Frontal cortex (tissue), 4 donors: ENCODE measurements at places on chromosomes 16 and 17.

- DNase-seq = no peak
Observed at GRCh38 chr17:50946223-50946890, 80.2 kb upstream of the TOB1 start.

DNA sequence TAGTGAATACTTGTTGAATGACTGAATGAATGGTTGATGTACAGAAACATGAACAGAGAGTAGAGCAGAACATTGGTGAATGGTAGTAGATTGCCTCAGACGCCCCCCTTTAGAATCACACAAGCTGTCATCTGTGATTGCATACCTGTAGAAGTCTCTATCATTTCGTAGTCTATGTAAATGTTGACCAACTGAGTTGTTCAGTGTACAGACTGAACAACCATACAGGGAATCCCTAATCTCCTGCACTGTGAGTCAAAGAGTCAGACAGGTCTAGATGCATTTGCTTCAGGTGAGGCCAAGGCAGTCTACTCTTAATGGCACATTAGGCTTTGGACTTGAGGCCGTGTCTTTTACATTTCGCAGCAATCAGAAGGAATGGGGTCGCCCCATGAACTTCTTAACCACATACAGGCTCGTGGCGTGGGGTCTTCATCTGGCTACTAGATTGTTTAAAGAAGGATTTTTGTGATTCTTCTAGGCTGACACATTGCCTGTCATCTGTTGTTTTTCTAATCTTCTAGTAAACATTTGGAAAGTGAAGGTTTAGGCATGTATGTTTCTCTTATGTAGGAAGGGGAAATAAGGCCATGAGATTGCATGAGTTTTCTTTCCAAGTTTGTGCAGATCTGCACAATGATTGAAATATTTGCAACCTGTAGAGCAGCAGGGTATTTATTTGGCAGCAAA lies 157.4 kb downstream of the WWOX start:
- no peak for DNase-seq

DNA sequence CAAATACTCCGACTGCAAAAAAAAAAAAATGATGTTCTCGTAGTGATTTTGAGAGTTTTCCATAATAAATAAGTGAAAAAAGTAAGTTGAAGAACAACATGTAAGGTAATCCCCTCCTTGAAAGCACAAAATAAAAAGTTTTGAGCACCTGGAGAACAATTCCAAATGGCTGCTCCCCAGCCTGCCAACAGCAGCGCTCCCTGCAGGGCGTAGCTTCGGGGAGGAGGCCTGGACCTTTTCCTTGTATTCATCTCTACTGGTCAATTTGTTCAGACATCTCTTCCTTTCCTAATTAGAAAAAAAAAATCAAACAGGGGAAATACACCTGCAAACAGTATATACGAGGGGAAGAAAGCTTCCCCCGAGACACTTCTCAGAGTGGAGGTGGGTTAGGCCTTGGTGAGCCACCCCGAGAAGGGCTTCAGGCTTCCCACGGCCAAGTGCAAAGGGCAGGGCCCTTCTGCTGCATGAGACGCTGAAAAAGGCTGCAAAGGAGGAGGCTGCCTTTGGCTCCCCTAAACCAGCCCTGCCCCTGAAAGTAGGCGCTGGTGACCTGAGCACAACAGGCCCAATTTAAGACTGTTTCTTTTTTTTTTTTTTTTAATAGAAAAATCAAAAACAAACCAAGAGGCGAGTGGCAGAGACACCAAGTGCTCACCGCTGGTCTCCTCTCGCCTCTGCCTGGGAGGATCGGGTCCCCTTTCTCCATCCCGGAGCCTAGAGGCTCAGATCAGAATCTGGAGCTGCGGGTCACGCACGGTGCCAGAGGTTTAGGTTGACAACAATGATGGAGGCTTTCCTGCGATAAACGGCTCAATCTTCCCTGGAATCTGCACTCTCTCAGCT lies 193.1 kb upstream of the FOXF1 start:
- DNase-seq = no peak

DNA sequence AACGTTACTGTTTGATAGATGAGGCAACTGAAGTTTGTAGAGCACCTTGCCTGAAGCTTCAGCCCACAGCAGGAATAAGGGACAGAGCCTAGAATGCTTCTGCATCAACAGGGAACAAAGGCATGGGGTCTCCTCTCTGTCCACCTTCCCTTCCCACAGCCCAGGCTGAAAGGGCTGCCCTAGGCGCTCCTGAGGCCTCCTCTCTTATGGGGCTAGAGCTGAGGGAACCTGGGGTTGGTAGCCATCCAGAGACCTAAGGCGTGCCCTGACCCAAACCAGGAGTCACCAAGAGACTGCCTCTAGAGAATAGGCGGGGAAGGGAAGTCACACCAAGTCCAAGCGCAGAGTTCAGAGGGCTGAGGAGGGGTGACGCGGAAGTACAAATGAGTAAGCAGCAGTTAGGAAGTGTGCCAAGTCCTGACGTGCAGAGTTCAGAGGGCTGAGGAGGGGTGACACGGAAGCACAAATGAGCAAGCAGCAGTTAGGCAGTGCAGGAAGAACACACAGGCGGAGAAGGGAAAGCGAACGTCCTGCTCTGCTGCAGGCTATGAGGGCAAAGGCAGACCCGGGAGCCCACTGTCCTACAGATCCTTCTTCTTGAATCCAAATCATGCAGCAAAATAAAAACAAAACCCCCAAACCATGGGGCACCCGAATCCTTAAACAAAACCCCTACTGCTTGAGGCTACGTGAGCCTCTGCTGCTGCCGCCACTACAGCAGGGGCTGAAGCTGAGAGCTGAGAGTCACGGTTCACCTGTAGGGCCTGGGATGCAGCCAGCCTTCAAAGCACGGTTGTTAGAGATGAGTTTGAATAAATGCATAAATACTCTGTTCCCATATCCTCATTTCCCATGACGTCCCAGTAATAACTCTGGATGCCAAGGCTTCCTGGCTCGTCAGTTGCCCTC lies 2.7 kb upstream of the SPG7 start:
- peak; percentile 47 for DNase-seq

DNA sequence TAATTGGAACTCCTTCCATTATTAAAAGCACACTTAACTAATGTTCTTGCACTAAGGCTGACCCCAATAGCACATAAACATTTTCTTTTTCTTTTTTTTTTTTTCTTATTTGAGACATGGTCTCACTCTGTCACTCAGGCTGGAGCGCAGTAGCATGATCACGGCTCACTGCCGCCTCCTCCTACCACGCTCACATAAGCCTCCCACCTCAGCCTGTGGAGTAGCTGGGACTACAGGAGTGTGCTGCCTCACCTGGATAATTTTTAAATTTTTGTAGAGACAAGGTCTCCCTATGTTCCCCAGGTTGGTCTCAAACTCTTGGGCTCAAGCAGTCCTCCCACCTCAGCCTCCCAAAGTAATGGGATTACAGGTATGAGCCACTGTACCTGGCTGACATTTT lies 1.2 kb upstream of the ZNF652 start:
- no peak for DNase-seq

DNA sequence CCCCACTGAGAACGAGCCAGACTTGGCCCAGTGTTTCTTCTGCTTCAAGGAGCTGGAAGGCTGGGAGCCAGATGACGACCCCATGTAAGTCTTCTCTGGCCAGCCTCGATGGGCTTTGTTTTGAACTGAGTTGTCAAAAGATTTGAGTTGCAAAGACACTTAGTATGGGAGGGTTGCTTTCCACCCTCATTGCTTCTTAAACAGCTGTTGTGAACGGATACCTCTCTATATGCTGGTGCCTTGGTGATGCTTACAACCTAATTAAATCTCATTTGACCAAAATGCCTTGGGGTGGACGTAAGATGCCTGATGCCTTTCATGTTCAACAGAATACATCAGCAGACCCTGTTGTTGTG lies 631 bp downstream of the BIRC5 start:
- no peak for DNase-seq

DNA sequence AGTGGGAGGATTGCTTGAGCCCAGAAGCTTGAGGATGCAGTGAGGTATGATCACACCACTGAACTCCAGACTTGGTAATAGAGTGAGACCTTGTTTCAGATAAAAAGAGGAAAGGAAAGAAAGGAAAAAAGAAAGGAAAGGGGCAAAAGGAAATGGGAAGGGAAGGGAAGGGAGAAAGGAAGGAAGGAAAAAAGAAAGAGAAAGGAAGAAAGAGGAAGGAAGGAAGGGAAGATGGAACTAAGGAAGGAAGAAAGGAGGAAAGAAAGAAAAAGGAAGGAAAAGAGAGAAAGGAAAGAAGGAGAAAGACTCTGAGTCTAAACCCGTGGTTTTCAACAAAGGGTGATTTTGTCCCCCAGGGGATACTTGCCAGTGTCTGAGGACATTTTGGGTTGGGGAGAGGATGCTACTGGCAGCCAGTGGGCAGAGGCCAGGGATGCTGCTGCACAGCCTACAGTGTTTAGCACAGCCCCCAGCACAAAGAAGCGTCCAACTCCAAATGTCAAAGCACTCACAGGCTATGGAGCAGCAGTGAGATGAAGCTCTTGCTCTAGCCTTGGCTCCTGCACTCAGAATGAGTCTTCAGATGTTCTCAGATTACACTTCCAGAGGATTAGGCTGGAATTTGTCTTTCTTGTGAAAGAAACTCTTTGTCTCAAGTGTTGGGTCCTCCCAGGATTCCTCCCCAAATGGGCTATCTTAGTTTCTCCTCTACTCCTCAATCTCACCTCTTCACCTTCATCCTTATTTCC lies 64.2 kb downstream of the BMERB1 start:
- no peak for DNase-seq

DNA sequence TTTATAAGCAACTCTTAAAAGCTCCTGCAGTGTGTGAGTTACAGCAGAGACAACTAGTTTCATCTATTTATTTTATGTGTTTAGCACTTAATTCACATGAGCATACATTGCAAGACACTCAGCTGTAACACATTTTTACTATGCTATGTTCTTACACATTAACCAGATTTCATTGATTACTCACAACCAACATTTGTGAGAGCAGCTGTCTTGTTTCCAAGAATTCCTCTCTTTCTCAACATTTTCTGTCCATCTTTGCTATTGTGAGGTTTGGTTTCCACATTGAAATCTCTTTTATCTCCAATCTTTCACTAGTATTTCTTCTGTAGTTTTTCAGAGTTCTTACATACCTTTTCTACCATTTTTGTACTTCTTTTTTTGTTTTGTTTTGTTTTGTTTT lies 51.2 kb downstream of the COPRS start:
- DNase-seq = no peak

GRCh38 chr16:50320310-50320709 lies 48.5 kb downstream of the BRD7 start:
- DNase-seq = no peak

DNA sequence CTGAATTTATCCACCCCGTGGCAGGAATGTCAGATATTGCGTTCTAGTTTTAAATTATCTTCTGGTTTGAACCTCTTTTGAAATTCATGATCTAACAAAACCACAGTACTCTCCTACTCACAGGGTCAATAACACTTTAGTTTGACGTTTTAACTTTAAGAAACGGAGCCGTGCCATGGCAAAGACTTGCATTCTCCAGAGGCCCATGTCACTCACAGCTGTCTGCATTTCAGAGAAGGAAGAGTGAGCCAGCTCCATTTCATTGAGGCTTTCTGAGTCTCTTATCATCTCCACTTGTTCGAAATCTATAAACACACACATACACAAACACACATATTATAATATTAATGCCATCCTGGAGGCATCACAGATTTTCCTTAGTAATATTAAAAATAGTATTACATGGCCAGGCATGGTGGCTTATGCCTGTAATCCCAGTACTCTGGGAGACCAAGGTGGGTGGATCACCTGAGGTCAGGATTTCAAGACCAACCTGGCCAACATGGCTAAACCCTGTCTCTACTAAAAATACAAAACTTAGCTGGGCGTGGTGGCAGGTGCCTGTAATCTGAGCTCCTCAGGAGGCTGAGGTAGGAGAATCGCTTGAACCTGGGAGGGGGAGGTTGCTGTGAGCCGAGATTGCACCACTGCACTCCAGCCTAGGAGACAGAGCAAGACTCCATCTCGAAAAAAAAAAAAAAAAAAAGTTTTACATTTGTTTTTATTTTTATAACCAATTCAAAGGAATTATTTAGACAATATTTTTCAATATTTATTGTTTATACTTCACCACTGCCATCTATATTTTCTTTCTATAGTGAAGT lies 35.6 kb downstream of the ABCA6 start:
- DNase-seq = no peak

- peak; percentile 45 for DNase-seq
Observed at GRCh38 chr17:38967290-38967738, at the start of gene FBXO47. Gene FBXO47 (minus strand): TSS chr17:38967403. CDS start chr17:38963025, 4,378 bp downstream.

- no peak for DNase-seq
Observed at GRCh38 chr17:47267354-47267828, 13.8 kb downstream of the ITGB3 start.

DNA sequence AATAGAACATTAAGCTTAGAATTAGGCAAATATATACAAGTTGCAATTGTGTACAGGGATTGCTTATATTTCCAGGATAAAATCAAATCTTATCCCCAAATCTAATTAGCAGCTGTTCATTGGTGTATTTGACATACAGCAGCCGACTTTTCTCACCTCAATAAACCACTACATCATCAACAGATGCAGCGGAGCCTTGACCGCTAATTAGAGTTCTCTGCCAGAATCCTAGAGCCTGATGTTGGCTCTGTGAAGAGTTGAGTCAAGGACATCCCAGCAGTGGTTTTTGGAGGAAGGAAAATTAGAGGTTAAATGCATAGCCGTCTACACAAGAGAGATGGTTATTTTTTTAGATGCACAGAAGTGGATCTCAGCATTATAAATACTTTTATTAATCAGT lies 221.9 kb upstream of the CACNG5 start:
- no peak for DNase-seq

DNA sequence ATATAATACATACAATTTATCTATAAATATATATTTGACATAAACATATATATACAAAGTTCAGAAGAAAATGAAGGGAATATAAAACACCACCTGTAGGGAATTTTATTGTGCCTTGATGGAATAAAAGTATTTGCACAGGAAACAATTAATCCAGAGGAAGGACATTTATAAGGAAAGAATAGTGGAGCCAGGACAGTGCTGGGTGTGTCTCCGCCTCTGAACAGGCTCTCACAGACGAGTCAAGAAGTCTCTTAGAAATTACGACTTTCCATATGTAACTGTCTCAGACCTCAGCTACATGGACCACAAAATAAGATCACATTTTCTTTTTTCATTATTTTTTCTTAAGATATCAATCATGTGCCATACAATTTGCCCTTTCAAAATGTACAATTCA lies 93.9 kb downstream of the TMEM114 start:
- DNase-seq = no peak

GRCh38 chr16:73048292-73049080 lies 558 bp upstream of the ZFHX3 start:
- DNase-seq = no peak

- DNase-seq = no peak
Observed at GRCh38 chr17:3002538-3003295, 60.7 kb downstream of the OR1D5 start.
